ENCODE measurements at places on chromosomes 6 and 20.
A peak's percentile ranks its signal among the peaks of the same experiment; 100 is the strongest.

GRCh38 chr6:1468126-1468525 is 78.8 kb downstream of the FOXF2 start:
- no peak for DNase-seq

- DNase-seq: no peak
Observed at GRCh38 chr20:31239139-31239538, 18.3 kb upstream of the DEFB115 start.

DNA sequence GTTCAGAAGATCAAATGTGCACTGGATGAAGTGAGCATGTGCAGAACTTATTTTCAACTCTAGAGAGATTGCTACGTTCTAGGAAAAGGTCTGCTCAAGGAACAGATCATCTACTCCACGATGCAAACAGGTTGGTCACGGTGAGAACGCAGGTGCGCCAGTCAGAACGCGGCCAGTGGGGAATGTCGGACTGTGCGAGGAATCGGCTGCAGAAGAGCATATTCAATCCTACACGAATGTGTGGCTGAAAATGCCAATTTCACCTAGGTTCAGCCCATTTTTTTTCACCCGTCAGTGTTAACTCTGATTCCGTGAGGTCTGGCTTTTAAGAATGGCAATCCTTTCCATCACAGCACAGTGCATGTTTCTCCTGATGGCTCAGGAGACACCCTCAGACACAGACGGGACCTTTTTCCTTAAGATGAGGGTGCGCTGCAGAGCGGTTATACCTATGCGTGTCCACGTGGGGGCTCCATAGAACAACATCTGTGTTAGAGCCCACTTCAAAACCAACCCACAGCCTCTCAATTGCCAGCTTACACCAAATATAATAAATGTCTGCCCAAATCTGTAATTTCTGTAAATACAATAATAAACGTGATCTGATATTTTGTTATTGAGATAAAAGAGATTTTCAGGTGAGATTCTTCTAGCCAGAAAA is 250.4 kb downstream of the FOXA2 start:
- DNase-seq: peak; percentile 43

DNA sequence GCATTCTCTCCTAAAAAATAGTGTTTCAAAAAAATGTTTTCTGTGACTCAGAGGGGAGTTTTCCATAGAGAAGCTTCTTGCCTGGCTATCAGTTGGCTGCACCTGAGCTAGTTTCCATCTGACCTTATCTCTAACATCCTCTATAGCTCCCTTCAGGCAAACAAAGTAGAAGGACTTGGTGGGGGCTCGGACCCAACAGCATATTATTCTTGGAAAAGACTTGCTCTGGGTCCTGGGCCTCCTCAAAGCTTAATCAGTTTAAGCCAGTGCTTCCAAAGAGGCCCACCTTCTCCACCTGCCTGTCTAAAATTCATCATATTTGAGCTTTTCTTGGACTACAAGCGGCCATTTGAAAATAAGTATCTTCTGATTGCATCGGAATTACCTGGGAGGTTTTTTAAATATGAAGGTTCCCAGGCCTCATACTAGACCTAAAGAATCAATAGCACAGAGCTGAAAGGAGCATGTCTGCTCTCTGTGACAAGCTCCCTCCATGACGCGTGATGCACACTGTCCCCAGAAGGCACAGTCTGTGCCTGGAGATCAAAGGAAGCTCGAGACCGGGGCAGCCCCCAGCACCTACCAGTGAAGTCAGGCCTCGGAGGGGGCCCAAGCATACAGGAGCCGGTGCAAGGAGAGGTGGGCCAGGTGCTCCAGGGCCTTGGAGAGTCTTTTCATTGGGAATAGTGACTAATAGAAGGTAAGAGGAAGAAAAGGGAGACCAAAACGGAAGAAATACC is 80.6 kb upstream of the HIVEP1 start:
- DNase-seq: no peak

- no peak for DNase-seq
Observed at GRCh38 chr20:3629893-3630292, 33.3 kb downstream of the GFRA4 start.

DNA sequence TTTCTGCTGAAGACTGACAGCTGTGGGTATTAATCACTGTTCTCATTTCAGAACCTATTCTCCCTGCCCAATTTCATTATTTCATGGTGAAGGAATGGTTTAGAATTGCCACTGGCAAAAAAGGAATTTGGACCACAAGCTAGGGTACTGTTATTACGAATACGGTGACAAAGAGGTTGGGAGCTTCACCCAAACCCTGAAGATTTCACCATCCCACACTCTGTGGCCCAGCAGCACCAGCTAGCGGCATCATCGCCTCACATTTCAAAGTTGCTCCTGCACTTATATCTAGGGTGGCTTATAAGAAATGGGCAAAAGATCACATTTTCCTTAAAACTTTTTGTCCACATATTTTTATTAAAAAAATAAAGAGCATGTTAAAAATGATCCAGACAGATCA is 236.1 kb downstream of the SYNDIG1 start:
- DNase-seq: no peak

DNA sequence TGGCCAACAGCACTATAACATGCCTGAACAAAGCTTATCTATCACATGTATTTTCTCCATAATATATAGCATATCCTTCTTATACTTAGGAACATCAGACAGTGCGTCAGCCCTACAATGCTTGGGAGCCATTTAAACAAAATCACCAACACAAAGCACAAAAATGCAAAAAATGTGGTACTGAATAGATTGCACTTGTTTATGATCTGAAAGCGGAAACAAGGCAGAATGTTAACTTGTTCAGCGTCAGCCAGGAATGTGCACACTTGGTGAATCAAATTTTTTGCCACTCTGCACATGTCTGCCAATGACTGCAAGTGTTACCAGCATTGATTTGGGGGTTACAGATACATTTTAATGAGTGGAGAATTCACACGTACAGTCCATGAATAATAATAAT is 14.8 kb downstream of the SLC35A1 start:
- no peak for DNase-seq

- no peak for DNase-seq
Observed at GRCh38 chr6:12440981-12441380, 150.8 kb downstream of the EDN1 start.

GRCh38 chr20:36454698-36455427 is 86.5 kb upstream of the MYL9 start:
- DNase-seq: no peak

GRCh38 chr20:43798291-43799149 is 71.7 kb upstream of the GTSF1L start:
- DNase-seq: no peak

GRCh38 chr6:116572162-116572561 is 858 bp downstream of the RWDD1 start:
- DNase-seq: no peak

DNA sequence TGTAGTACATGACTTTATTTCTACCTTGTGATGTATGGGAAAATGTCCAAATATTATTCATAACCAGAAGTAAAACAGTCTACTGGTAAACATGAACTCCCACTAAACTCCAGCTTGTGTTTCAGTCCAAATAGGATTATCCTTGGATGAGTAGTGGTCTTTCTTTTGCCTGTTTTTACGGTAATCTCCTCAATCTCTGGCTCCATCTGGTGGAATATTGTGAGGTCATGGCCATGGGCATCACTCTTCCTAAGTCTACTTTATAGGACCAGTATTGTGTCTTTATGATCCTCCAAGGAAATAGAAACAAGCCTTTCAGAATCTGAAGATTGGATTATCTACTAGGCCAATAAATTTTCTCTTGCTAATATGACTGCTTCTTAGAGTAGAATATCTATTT is 505.0 kb downstream of the BMP2 start:
- no peak for DNase-seq

DNA sequence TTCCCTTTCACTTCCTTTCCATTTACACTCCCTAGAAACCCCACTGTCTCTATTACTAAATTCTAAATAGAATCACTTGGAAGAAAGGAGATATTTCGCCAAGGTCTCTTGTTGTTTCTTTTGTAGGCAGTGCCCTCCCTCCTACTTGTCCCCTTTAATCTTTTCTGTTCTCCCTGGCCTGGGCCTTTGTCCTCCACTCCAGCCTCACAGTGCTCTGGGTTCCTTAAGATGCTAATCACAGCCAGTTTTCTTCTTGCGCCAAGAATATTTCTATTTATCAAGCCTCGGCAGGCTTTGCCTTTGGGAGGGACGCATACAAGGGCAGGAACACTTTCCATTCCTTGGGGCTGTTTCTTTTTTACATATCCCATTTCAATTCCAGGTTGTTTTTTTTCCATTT is 520.6 kb upstream of the CHD6 start:
- DNase-seq: no peak

GRCh38 chr20:57089699-57090144 is 176.7 kb downstream of the BMP7 start:
- peak; percentile 92 for DNase-seq

GRCh38 chr20:58876437-58876836 is 23.9 kb downstream of the GNAS start:
- no peak for DNase-seq

- no peak for DNase-seq
Observed at GRCh38 chr20:11907621-11908020, 10.1 kb upstream of the BTBD3 start.

DNA sequence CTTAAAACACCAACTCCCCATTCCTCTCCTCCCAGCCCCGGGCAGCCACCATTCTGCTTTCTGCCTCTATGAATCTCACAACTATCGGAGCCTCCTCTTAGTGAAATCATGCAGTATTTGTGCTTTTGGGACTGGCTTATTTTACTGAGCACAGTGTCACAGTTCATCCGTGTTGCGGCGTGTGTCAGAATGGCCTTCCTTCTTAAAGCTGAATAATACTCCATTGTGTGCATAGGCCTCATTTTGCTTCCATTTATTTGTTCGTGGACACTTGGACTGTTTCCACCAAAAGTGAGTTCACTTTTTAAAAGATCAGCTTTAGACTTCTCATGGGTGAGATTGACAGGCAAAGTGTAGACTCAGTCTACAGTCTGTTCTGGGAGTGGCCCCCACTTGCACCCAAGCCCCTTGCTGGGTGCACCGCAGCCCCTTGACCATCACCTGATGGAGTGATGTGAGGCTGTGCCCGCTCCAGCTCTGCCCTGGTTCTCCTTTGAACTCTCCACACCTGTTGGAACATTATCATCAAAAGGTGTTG is 12.6 kb downstream of the DUSP22 start:
- DNase-seq: no peak

DNA sequence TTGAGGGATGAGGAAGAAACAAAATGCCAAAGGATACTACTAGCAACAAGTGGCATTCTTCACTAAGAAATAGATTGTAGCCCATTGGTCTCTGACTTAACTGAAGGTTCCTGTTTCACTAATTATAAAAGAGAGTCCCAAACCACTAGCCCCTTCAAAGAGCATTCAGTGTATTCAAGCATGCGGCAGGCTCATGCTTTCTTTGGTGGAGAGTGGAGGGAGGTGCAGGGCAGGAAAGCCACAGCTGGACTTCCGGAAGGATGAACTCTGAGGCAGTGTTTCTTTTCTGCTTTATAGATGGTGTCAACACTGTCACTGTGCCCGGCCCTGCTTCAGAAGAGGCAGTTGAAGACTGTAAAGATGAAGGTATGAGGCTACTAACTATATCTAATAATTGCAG is 636.1 kb downstream of the KIF16B start:
- DNase-seq: no peak

- no peak for DNase-seq
Observed at GRCh38 chr6:28816909-28817807, 106.6 kb downstream of the TRIM27 start.

- no peak for DNase-seq
Observed at GRCh38 chr20:56940466-56940865, 311.4 kb downstream of the TFAP2C start.

GRCh38 chr6:151071295-151071694 is 168.5 kb upstream of the AKAP12 start:
- no peak for DNase-seq

- DNase-seq: no peak
Observed at GRCh38 chr20:63114693-63115311, 101.1 kb downstream of the YTHDF1 start.

GRCh38 chr20:49179368-49180277 is 8.5 kb downstream of the STAU1 start:
- DNase-seq: no peak

GRCh38 chr20:49854190-49854875 is 41.7 kb downstream of the SLC9A8 start:
- DNase-seq: no peak

DNA sequence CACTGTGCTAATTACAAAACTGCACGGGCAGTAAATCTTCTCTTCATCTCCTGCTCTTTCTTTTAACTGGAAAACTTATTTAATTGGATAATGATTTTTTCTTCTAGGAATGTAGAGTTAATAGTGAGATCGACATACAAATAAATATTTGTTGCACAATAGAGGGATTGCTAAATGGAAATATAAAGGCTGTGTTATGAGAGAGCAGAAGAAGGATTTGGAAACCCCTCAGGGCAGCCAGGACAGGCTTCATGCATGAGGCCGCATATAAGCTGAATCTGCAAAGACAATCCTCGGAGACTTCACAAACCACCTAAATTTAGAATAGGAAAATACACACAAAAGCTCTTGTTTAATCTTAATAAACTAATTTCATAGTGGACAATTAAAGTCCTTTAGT is 2.9 kb upstream of the TAAR1 start:
- no peak for DNase-seq

GRCh38 chr6:41187924-41188886 is 12.7 kb downstream of the TREML2 start:
- no peak for DNase-seq

GRCh38 chr6:83198486-83199172 is 5.5 kb downstream of the RWDD2A start:
- no peak for DNase-seq

GRCh38 chr6:154143753-154144152 is 104.7 kb downstream of the OPRM1 start:
- DNase-seq: no peak

DNA sequence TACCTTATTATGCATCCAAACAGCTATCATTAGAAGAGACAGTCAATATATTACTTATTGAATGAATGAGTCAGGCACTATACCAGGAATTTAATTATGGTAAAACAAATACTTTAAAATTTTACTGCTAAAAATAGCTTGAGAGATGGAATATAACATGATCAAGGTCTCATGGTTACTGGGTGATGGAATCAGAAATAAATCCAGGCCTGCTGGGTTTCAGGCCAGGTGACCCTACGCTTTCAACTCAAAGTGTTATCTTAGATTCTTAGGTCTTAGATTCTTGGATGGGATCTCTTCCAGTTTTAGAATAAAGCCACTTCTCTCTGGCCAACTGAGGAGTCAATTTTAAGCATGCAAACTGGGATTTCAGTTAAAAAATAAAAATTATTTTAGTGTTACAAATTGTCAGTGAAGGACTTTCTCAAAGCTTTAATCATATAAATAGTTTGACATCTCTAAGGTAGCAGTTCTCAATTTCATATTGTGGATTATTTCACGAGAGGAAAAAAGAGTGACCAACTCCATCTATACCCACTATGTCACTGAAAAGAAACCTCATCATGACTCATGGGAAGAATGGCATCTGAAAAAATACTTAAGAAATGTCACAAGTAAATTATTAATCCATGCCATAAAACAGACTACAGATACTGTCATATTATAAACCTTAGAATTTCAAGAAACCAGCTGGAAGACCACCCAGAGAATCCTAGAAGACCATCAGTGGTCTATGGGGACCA is 283.4 kb upstream of the RUNX2 start:
- no peak for DNase-seq

GRCh38 chr20:21381619-21382018 is 15.7 kb downstream of the NKX2-4 start:
- DNase-seq: no peak

- DNase-seq: no peak
Observed at GRCh38 chr20:47603260-47603659, 101.6 kb downstream of the NCOA3 start.

All from mesothelial cell of epicardium (in vitro differentiated cells).